ENCODE measurements at places on chromosomes 12 and 14.

- DNase-seq, result no peak
These were observed at the start of gene GPRC5A for GRCh38 chr12:12891080-12891880. TSS of gene GPRC5A (plus strand) at chr12:12891562. CDS start at chr12:12908250, 16,688 bp downstream.

DNA sequence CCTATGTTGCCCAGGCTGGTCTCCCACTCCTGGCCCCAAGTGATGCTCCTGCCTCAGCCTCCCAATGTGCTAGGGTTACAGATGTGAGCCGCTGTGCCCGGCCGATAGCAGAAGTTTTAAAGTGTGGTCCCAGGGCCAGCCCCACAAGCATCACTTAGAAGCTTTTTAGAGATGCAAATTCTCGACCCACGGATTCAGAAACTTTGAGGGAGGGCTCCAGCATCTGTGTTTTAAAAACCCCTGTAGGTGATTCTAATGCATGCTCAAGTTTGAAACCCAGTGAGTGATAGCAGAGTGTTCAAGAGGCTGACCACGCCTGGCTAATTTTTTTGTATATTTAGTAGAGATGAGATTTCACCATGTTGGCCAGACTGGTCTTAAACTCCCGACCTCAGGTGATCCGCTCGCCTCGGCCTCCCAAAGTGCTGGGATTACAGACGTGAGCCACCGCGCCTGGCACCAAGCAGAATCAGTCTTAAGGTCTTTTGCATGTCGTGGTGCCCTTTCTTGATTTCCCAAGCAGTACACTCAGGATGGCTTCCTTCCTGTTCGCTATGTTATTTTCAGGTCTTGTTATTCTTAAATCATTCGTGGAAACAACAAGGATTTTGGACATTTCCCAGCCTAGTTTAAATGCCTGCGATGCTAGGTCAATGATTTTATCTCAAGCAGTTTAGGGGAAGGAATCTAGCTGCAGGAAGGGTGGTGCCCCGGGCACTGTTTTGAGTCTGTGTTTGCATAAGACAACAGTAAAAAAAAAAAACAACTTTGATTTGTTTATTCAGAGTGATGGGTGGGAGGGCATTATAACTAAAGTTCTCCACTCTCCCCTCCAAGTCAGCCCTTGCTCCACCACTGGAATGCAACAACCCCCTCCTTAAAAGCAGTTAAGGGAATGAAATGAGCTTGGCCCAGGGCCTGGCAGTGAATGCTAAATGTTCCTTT is 9.2 kb upstream of the RILPL2 start:
- no peak for DNase-seq

DNA sequence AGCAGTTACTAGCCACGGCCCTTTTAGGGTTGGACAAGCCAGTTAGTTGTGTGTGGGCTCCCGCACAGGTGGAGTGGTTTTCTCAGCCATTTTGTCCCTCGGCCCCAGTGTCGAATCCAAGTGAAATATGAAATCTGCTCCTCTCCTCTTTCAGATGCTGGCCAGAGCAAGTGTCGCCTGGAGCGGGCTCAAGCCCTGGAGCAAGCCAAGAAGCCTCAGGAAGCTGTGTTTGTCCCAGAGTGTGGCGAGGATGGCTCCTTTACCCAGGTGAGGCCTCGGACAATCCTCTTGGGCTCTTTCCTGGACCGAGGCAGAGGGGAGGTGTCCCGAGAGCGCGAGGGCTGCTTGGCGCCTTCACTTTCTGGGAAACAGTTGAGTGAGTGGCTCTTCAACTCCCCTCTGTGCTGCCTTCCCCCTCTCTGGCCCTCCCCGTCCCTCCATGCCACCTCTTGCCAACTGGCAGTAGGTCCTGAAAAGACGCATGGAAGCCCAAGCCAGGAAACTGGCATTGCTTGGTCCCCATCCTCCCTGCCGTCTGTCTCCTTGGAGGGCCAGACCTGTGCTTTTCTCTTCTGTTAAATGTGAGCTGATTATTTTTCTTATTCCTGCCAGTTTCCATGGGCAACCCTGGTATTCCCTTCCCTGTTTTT is 74.2 kb downstream of the SMOC1 start:
- no peak for DNase-seq

DNA sequence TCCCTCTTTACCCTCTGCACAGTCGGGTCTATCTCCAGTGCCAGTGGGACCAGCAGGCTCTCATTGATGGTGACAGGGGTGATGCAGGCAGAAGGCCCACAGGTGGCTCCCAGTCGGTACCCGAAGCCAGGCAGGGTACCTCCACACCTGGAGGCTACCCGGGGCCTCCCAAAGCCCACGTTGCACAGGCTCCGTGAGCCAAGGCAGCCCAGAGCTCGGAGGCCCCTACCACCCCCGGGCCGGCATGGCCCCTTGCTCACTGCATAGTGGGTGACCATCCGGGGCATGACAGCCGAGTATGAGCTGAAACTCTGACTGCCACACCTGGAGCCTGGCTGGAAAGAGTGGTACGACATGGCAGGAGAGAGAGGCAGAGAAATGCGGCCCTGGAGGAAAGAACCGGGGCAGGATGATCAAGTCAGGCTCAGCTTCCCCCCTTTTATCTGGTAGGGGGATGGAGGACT is at the start of gene KRT82:
KRT82 (minus strand) TSS at position 414 of the 464 bp plus-strand sequence; CDS start at position 356, 58 bp downstream.
- DNase-seq, result no peak

GRCh38 chr14:68210729-68211299 is 391.2 kb downstream of the RAD51B start:
- no peak for DNase-seq

- no peak for DNase-seq
These were observed 373.6 kb downstream of the EMP1 start for GRCh38 chr12:13570005-13570694.

DNA sequence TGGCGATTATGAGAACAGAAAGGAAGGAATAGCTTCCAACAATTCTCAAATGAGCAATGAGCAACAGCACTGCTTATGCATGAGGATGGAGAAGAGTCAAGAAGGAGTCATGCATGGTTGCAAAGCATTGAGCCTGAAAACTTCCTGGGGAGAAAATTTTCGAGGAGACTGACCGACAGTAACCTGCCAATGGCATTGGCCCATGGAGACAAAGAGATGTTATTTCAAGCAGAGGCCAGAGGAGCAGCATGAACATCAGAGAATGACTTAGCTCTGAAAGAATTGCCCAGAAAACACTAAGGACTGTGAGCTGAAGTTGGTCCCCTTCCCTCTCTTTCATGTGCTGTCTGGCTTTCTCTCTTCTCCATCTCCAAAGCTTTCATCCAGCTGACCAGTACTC is 343.4 kb downstream of the ADAMTS20 start:
- DNase-seq, result no peak

DNA sequence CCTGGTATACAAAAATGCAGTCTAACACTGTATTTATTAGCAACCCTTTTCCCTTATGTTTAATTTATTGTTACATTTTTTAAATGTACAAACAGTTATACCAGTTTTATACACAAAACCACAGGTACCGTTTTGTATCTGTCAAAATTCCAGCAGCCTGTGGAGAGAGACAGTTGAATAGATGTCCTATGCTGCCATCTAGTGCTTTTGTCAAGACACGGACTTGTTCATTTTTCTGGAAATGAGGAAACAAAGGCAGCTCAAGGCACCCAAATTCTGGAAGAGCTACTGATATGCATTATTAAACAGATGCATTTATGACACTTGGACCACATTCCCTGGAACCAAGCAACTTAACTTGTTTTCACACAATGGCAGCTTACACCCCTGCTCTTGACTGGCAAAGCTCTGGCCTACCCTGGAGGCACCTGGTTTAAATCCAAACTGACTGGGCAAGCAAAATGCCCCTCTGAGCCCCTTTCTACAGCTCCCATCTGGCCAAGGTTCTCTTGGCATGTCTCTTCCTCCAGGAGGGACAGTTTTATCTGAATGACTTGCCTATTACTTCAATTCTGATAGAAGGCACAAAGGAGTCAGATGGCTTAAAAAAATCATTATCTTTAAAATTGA is 286.9 kb upstream of the PRKD1 start:
- DNase-seq, result no peak

DNA sequence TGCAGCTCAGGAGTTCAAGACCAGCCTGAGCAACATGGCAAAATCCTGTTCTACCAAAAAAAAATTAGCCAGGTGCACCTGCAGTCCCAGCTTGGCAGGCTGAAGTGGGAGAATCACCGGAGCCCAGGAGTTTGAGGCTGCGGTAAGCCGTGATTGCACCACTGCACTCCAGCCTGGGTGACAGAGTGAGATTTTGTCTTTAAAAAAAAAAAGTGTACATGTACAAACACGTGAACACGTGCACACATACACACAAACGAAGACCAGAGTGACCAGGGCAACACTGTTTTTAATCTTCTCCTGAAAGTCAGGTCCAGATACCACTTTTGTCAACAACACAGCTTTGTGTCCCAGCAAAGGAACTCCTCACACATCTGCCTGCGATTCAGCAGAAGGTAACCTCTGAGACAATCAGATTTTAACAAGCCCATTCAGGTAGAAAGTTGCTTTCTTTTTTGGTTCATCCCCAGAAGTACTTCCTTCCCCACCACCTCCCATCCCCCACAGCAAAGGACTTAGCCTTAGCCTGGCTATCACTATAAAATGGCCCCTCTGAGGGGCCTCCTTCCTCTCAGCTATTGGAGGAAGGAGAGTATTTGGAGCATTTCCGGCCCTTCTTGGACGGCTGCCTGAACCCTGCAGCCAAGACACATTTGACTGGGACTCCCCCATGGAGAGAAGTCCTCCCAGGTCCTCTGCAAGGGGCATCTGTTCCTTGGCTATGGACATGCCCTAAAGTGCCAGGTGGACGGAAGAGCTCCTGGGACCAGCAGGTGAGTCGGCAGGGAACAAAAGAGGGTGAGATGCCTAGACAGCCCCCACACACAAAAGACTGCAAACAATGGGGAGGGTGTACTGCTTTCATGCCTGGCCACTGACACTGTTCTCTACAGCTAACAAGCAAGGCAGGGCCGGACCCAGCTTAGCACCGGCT is 9.8 kb downstream of the CTDSP2 start:
- DNase-seq, result no peak
